Stimulated activated CD4-positive, alpha-beta T cell treated with anti-CD3 and anti-CD28 coated beads, Interleukin-1b, Interleukin-23, amount 100 ng/mL, for 24 hours (primary cell): ENCODE measurements at places on chromosomes 11 and 22.

DNA sequence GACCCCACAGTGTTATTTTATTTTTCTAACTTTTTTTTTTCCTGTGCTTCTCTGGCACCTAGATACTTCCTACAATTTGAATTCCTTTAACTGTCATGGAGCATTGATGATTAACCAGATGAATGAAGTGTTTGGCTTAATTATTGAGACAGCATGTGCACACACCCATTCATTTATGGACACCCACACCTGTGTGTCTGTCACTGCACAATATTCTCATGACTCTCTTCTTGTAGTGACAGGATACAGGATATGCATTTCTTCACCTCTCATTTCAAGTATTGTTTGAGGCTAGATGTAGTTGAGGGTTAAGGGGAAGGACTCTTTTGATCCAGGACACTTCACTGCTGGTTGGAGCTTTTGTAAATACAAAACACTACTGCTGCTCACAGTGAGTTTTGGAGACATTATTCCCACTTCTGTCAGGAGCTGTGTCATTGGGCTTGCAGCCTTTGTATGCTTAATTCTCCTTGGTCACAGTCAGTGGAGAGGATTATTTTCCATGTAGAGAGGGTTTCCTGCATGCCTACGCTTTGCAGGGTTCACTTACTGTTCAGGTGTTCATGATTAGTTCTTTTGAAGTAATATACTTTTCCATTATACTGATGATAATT lies 33.5 kb downstream of the SPECC1L start:
- no peak for DNase-seq

- no peak for DNase-seq
Observed at GRCh38 chr22:48535868-48536540, 1291.7 kb downstream of the BRD1 start.

DNA sequence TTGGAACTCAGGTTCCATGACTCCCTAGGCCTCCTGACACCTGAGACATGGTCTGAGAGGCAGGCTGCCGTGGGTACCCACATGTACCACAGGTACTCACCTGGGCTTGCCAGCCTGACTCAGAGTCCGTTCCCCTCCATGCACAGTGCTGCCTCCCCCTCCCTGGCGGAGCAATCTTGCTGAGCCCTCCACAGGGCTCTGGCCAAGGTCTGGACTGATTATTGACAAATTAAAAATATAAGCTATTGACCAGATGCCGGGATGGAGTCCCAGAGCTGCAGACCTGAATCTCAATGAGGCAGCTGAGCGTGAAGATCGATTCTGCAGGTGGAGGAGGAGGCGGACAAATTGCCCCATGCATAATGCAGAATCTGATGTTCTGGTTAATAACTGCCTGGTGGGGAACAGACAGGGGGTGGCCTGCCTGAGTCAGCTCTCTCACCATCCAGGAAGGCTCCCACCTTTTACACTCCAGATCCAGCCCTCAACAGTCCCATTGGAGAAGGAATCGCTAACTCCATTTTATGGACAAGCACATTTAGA lies 422.7 kb downstream of the MIAT start:
- DNase-seq = no peak

DNA sequence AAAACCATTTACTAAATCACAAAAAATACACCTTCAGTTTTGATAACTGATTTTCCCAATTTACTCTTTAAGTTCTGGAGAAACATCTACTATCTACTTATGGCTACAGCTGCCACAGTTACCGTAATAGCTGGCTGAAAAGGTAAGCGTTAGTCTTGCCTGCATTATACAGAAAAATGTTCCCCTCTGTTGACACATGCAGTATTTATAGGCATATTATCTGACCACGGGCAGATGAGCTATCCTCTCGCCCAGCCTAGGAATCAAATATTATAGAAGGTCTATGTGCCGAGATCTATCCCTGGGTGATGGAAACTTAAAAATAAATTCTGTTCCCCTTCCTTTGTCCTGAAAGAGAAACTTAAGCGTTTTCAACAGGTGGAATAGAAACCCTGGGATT lies 283.8 kb downstream of the CADM1 start:
- DNase-seq = no peak

- DNase-seq = no peak
Observed at GRCh38 chr11:91295591-91295990, 929.0 kb upstream of the FAT3 start.

- no peak for DNase-seq
Observed at GRCh38 chr22:46895753-46896152, 133.3 kb downstream of the TBC1D22A start.

DNA sequence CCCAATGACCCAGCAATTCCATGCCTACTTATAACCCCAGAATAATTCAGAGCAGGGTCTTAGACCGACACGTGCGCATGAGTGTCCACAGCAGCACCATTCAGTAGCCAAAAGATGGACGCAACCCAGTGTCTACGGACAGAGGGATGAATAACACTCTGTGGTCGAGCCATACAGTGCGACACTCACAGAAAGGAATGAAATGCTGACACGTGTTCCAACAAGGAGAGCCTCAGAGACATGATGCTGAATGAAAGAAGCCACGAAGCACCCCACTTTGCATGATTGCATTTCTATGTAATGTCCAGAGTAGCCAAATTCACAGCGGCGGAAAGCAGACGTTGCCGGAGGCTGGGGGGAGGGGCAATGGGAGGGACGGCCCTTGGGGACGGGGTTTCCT lies 134.4 kb downstream of the CTTN start:
- no peak for DNase-seq

DNA sequence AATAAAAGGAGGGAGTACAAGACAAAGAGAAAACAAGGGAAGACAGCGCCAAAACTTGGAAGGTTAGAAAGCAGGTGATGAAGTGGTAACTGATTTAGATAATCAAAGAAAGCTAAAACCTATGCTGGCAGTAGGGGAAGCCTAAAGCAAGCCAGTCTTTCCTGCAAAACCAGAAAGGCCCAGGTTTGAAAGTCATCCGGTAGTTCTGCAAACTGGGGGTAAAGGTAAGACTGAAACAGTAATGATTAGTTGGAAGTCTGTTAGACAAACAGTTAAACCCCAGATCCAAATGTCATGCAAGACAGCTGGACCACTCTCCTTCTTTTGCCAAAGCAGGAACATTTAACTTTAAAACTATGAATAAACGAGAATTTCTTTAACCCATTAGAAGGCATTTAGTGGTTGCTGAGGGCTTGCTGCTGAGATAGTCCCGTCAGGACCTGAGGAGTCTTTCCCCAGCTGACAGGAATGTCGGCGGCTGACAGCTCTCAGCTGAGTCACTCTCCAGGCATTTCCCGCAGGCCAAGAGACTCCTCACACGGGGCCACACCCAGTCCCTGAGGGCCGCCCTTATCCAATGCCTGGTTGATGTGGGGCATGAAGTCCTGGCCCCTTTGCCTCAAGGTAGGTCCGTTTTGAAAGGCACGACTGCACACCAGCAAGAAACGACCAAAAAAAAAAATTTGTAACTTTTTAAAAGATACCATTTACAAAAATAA lies 36.3 kb upstream of the CFAP300 start:
- DNase-seq = no peak

GRCh38 chr11:1920909-1921573 lies 1.5 kb downstream of the TNNT3 start:
- no peak for DNase-seq

- DNase-seq = no peak
Observed at GRCh38 chr11:4921796-4922195, 2.3 kb downstream of the OR51G1 start.

DNA sequence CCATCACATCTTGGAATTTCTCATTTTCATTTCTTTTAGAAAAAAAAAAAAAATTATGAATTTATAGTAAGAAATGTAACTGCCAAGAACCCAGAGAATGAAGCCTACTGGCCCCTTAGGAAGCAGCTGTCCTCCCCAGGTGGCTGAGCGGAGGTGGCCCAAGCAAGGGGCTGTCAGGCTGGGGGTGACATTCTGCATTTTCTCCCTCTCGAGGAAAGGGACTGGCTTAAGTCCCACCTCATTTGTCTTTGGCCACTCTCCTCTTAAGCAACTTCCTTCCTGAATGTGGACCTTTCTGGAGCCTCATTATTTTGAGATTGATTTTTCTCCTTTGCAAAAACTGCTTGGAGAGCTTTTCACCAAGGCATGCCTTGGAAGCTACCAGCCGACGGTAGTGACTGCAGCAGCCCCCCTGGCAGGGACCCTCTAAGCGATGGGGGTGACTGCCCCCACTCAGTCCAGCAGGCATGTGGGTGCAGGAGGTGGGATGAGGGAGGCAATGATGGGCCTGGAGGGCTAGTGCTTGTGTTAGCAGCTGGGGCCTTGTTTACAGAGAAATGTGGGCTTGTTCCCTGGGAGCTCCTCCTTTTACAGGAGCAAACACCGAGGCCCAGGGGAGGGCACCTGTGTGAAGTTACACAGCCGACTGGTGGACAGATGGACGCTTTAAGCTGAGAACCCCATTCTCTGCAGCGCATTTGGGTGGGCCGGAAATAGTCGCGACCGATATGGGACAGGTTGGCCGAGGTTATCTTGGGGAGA lies 111.7 kb downstream of the MORC2 start:
- DNase-seq = no peak

- no peak for DNase-seq
Observed at GRCh38 chr11:10605941-10606381, 37.5 kb upstream of the LYVE1 start.

- no peak for DNase-seq
Observed at GRCh38 chr11:118610225-118610772, 2.9 kb downstream of the PHLDB1 start.

- DNase-seq = no peak
Observed at GRCh38 chr22:22731374-22731676, 86.9 kb downstream of the GGTLC2 start.

DNA sequence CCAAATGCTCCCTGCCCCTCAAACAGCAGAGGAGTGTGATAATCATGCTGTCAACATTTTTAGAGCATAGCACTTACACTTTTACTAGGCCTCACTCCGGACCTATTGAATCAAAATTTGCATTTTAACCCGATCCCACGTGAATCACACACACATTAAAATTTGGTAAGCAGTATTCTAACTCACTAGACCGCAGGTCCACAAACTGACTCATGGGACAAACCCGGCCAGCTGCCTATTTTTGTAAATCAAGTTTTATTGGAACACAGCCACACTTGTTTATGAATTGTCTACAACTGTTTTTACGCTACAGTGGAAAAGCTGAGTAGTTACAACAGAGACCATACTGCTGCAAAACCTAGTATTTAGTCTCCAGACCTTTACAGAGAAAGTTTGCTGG lies 43.3 kb downstream of the SNX19 start:
- no peak for DNase-seq

- no peak for DNase-seq
Observed at GRCh38 chr22:21092797-21093554, 47.2 kb downstream of the LRRC74B start.

GRCh38 chr11:41316751-41317150 lies 142.7 kb downstream of the LRRC4C start:
- DNase-seq = no peak

DNA sequence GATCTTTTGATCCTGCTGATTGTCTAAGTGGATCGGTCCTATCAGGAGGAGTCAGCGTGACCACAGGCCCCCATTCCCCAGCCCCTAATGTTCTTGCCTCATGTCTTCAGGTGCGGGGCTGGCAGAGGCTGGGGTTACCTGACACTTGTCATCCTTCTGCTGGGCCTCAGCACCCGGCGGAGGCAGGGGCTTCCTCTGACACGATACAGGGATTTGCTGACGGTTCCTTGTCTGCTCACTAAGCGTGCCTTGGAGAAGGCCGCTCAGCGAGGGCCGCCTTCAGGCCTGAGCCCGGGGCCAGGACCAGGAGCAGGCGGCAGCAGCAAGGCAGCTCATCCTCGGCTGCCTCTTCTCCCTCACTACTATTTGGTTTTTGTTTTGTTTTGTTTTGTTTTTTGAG lies 45.7 kb upstream of the KCNQ1OT1 start:
- no peak for DNase-seq
